ENCODE measurements at places on chromosomes 1 and 21.
A peak's percentile ranks its signal among the peaks of the same experiment; 100 is the strongest.

DNA sequence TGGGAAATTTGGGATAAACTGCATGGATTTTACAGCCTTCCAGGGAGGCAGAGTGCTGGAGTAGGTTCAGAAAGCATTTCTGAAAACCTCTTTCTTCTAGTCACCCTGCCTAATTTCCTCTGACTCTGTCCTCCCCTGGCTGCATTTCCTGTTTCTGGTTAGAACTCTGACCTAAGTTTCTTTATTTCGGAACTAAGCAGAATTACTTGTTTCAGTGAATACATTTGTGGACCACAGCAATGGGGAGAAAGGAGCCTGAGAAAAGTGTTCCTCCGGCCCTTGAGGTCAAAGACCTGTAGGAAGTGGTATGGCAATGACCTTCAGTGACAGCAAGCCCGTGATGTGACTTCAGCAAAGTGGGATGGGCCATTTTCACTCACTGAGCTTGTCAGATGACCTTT, 173.4 kb upstream of the RUNX1 start:
- no peak for DNase-seq

DNA sequence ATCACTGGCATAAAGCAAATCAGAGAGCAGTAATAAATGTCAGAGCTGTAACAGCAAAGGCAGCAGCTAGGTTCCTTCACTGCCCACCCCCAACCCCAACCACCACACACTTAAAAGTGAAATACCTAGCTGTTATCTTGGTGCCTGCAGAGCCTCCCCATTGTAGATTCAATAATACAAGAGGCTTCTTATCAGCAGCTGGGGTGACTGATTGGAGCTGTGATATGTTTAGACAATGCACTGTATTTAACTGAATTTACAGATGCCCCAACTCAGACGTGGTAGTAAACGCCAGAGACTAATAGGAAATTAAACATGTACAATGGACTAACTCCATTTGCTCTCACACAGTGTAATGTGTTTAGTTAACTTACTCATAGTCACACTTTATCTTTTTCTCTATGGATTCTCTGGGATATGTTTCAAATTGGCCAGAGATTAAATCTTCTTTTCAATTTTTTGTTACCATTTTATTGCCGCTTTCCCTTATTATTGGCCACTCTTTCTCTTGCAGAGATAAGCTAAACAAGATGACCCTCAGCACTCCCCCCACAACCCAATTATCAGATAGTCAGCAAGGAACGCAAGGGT, 117.1 kb downstream of the ESRRG start:
- DNase-seq = no peak

DNA sequence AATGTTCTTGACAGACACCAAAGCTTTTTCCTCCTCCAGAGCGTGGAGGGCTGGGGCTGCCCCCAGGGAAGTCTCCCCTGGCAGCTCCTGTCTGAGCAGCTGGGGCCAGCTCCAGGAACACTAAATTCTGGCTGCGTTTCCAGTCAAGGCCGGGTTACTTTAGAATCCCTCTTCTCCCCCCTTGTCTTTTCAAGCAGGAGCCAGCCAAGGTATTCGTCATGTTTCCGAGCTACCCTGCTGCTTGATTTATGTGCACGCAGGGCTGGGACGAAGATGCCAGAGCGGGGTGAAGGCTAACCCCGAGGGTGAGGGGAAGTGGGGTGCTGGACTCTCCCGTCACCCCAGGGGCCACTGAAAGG, 68.1 kb upstream of the ANGPTL1 start:
- no peak for DNase-seq

DNA sequence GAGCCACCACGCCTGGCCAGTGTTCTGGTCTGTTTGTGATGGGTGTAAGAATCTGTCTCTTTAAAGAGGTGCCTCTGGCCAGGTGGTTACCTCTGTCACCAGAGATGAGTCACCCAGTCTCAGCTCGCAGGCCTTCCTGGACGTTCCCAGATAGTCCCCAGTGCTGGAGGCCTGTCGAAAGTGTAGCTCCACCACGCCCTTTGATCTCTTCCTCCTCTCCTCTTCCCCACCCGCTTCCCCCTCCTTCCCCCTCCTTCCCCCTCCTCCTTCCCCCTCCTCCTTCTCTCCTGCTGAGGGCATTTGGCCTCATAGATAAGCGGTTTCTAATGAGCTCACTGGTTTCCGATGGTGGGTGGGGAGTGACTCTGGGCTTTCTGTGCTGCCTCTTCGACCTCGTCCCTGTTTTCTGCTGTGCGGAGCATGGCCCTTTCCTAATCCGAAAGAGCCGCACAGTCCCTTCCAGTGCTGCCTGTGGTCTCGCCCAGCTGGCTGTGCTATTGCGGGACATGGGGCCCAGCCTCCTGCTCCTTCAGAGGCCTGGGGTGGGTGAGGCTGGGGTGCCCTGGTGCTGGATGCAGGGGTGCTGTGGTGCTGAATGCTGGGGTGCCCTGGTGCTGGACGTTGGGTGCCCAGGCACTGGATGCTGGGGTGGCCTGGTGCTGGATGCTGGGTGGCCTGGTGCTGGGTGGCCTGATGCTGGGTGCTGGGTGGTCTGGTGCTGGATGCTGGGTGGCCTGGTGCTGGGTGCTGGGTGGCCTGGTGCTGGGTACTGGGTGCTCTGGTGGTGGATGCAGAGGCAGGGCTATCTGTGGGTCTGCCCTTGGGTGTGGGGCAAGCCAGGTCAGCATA, 19.2 kb downstream of the AGPAT3 start:
- DNase-seq = peak; percentile 94

DNA sequence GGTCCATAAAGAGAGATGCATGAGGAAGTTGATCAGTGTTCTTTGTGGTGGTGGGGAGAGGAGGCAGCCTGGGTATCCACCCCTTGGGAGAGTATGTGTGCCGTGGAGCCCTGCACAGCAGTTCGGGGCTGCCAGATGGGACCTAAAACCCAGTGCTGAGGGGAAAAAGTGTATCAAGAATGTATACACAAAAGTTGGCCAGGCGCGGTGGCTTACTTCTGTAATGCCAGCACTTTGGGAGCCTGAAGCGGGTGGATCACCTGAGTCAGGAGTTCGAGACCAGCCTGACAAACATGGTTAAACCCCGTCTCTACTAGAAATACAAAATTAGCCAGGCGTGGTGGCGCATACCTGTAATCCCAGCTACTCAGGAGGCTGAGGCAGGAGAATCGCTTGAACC, 4.1 kb upstream of the TTC4 start:
- no peak for DNase-seq

All from hematopoietic multipotent progenitor cell treated with erythropoietin and hydrocortisone succinate and interleukin-3 and kit ligand, for 17 days (in vitro differentiated cells).